Activated T-helper 1 cell treated with anti-CD3 and anti-CD28 coated beads, Interleukin-12 subunit alpha, Interleukin-12 subunit beta, Interleukin-2, Interleukin-4 antibody, amounts not matched to agents 30 ng/mL and 10 ng/mL and 1 ng/mL, durations not matched to agents 14 hours and 24 hours and 36 hours (primary cell): ENCODE measurements at places on chromosomes 11 and 22. TPM values are rescaled to one million over a fixed set of nuclear protein-coding genes. Genes with fewer than 3 reads are reported as not detected.

BDNF gene
- total RNA-seq: not detected in 2 replicates

CSTPP1 gene
- total RNA-seq: 15.1 and 16.7 TPM in 2 replicates

RAG2 gene
- not detected in 2 replicates for total RNA-seq

ATL3 gene
- 35.6 and 37.0 TPM in 2 replicates for total RNA-seq

MS4A12 gene
- not detected in 2 replicates for total RNA-seq

TTLL8 gene
- not detected in 2 replicates for total RNA-seq

PANX2 gene
- 0.36 and 0.64 TPM in 2 replicates for total RNA-seq

VPREB1 gene
- not detected in 2 replicates for total RNA-seq

RASSF10 gene
- not detected in 2 replicates for total RNA-seq

OR4D5 gene
- total RNA-seq: not detected in 2 replicates

MMP20 gene
- not detected in 2 replicates for total RNA-seq

TREH gene
- total RNA-seq: not detected in 2 replicates

PNPLA5 gene
- total RNA-seq: not detected in 2 replicates

BTG4 gene
- not detected in 2 replicates for total RNA-seq

IL17RA gene
- 23.2 and 23.6 TPM in 2 replicates for total RNA-seq

IRF7 gene
- total RNA-seq: 56.6 and 63.1 TPM in 2 replicates
